SJSA1 (cell line): ENCODE measurements at places on chromosomes 2 and 18.

DNA sequence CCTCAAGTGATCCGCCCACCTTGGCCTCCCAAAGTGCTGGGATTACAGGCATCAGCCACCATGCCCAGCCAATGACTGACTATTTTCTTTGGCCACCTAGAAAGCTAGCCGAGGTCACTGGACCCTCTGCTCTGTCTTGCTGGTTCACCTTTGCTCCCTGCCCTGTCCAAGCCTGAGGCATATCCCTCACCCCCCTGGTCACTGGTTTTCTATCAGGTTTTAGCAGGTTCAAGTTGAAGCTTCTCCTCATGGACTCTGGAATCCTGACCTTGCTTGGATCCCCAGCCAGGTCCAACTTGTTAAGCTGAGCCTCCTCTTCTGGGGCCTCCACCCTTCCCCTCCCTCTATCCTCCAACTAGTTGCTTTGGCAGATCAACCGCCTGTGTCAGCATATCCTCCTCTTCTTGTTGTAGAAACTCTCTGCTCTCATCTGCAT is 33.4 kb downstream of the PAX8 start:
- no peak for DNase-seq

GRCh38 chr18:36132756-36133155 is 3.1 kb downstream of the ELP2 start:
- DNase-seq = no peak

DNA sequence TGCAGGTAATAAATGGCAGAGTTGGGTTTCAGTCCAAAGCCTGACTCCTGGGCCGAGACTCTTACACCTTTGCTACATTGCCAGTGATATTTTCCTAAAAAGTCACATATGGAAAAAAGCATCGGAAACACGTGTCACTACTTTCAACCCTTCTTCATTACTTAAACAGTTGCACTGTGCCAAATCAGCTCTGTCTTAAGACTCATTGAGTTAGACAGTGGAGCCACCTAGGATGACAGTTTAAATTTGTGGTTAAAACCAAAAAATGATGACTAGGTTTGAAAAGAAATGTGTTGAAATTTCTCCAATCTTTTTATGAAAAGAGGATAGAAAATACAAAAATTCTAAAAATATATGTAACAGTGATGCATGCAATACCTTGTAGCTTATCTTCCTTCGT is 97.5 kb downstream of the TMEM247 start:
- DNase-seq = no peak

DNA sequence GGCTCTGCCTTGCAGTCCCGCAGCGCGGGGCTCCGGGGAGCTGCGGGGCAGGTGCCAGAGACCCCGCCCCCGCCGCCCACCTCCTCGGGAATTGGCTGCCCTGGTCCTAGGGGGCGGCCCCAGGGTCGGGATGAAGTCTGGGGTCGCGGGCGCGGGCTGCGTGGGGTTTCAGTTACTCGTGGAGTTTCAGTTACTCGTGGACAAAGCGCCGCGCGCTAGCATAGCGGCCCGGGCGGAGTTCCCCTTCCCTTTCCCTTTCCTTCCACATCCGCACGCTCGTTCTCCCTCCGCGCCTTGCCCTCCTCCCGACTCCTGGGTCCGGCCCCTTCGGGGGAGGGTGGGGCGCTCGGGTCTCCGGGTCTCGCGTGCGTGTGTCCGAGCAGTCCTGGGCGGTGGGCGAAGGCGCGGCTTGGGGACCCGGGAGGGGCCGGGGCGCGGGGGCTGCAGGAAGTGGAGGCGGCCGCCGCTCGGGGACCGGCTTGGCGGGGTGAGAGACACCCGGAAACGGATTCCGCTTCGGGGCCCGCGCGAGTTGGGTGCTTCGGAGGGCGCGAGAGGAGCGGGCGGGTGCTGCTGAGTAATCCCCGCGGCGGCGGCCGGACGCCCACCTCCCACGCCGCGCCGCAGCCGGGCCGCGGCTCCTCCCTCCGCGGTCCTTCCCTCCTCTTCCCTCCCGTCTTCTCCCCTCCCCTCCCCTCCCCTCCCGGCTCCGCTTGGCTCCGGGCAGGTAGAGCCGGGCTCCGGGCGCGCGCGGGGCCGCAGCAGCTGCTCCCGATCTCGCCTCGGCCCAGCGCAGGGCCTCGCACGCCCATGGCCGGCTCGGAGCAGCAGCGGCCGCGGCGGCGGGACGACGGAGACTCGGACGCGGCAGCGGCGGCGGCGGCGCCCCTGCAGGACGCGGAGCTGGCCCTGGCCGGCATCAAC is at the start of gene TTC39C:
TTC39C (plus strand) TSS at position 693 of the 924 bp plus-strand sequence; CDS start at position 811, 118 bp downstream.
- peak; percentile 68 for DNase-seq

DNA sequence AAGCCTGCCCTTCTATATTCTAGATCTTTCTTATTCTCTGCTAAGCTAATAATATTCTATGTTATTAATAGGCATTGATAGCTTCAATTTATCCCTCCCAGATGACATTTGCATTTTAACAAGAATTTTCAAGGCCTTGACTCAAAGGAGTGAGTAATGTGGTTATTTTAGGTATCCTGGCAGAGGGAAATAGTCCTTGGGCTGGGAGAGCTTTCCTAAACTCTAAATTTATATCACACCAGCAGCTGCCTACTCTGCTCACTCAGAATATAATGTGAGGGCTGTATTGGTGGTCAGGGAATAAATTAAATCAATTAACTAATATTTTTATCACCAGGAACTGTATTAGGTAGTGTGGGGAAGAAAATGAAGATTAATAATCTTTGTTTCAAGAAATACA is 74.8 kb upstream of the ADAM23 start:
- DNase-seq = no peak

DNA sequence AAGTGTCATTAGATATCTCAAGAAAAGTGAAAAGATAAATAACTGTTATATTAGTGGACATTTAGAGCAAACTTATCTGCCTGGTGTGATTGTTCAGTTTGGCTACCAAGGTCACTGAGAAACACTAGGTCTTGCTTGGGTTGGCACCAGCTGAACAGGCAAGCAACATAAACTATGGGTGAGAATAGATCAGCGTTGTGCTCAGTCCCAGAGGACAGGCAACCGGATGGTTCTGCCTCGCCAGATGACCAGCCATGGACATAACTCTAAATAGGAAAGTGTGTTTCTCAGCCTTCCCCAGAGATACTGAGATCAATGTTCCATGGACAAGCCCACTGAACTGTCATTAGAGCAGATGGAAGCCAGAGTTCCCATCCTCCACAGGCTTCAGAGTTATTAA is 203.4 kb upstream of the VRK2 start:
- DNase-seq = no peak

- peak; percentile 10 for DNase-seq
Measured at GRCh38 chr2:225282858-225283710, 116.4 kb upstream of the NYAP2 start.

DNA sequence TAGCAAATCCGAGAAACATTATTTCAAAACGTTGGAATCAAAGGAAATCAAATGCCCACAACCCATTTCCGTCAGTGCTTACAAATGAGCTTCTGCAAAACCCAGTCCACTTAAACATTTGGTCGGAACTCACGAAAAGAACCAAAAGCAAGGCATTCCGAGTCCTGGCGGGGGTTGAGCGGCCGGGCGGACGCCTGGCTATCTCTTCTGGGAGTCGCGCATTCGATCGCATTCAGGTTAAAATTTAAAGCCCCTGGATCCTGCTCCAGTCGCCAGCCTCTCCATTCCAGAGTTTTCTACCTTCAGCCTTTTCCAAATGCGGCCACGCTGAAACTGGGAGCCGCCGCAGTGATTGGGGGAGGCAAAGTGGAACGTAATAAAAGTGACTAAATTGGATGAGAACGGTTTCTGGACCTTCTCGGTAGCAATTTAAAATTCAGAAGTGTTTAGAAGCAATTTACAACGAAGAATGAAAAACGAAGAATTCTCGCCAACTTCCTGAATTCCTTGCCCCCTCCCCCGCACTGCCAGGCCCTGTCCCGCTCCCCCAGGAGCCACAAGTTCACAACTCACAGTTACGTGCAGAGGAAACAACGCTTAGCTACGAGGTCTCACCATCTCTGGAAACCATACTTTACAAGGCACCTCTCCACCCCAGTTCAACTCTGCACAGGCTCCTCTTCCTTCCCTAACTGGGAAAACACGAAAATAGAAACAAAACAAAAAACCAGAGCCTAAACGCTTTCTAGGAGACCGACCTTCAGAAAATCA is 1.7 kb upstream of the GATA6 start:
- DNase-seq = peak; percentile 35

DNA sequence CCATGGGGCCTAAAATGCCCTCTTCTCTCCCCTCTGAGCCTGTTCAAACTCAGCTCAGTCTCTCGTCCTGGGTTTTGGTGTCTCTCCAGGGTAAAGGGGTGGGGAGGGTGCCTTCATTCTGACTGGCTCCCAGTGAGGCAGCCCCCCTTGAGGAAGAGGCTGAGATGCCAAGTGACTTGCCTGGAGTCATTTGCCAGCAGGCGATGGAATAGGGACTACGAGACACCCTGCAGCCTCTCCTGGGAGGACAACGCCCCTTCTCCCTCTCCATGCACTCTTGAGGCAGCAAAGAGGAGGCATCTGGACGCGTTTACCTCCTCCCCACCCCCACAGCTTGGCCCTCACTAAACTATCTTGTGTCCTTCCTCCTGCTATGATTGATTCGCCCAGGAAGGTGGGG is 760 bp upstream of the STON1 start:
- DNase-seq = no peak

- DNase-seq = no peak
Measured at GRCh38 chr2:118227698-118228508, 139.6 kb downstream of the INSIG2 start.

GRCh38 chr2:119431976-119432850 is 559 bp downstream of the TMEM37 start:
- no peak for DNase-seq

DNA sequence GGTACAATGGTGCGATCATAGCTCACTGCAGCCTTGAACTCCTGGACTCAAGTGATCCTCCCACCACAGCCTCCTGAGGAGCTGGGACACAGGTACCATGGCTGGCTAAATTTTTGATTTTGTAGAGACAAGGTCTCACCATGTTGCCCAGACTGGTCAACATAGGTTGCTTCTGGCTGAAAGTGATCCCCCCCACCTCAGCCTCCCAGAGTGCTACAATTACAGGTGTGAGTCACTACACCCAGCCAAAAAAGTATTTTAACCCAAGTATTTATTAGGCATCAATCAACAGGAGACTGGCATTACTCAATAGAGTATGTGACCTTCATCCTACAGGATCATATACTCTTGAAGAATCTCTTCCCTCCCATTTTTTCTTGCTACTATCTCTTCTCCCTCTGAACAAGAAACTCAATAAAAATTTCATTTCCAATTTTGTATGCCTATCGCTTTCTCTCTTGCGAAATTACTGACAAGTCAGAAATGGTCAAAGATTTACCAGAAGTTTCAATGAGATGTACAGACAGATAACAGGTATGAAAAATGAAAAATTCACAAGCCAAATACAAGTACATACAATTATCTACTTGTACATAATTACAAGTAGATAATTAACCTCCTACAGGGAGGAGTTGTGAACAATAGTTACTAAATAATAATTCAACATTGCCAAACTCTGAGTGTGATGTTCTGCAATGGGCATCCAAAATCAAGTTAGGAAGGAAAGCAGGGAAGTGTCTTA is 34.9 kb upstream of the CCNT2 start:
- no peak for DNase-seq

DNA sequence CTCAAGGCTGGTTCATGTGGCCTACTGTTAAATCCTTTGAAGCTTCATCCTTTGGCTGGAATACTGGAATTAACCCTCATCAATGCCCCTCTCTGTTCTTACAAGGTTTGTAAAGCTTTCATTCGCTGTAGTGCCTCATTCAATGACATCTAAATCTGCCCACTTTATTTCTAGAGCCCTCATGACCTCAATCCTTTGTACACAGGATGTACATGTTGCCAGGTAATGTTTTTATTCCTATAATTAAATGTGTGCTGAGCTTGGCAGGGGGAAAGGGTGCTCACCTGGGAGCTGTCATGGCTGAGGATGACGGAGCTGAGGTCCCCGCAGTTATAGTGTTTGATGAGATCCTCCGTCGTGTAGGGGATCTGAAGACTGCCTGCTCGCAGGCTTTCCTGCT is 39.3 kb downstream of the TRABD2A start:
- DNase-seq = no peak

GRCh38 chr18:63082366-63083019 is 237.1 kb downstream of the BCL2 start:
- DNase-seq = no peak

- DNase-seq = no peak
Measured at GRCh38 chr2:151756820-151757219, 22.5 kb upstream of the NEB start.

DNA sequence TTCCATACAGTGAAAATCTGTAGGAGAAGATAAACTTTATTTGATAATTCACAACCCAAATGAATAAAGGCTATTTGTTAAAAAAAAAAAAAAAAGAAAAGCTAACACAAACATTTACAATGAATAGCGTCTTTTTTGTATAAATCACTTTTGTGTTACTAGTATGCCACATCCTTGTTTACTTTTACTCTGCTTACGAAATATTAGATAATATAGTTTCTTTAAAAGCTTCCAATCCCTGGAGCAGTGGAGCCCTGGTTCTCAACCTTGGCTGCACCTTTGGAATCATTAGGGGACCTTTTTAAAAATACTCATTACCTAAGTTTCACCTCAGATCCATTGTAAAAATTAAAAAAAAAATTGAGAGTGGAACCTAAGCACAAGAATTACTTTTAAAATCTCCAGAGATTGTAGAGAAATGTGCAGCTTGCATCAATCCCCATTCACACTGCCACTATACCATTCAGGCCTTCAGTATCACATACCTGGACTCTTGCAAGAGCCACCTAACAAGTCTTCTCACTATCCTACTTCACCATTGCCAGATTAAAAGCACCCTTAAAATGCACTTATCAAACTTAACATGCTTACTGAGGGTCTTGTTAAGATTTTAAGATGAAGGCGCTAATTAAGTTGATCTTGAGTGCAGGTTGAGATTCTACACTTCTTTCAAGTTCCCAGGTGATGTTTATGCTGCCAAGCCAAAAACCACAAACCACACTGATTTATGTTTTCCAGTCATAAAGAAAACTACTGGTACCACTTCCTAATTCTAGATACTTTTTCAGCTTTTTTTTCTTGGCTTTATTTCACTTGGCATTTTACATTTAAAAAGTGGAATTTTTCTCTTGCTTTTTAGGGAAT is 59.7 kb upstream of the ZC3H15 start:
- DNase-seq = no peak

GRCh38 chr2:70357684-70358071 is 55.8 kb upstream of the FAM136A start:
- DNase-seq = peak; percentile 36

- DNase-seq = no peak
Measured at GRCh38 chr2:134924912-134925311, 6.3 kb downstream of the CCNT2 start.

- no peak for DNase-seq
Measured at GRCh38 chr2:8693157-8693821, 11.4 kb downstream of the ID2 start.

GRCh38 chr2:119756837-119757236 is 2.9 kb upstream of the PTPN4 start:
- no peak for DNase-seq

GRCh38 chr2:96623116-96623515 is 15.0 kb downstream of the KANSL3 start:
- DNase-seq = no peak
